ENCODE measurements at places on chromosomes 5 and 9. TPM values are rescaled to one million over a fixed set of nuclear protein-coding genes. Genes with fewer than 3 reads are reported as not detected.

The CKS2 gene
- total RNA-seq = 29.2 TPM

DNA sequence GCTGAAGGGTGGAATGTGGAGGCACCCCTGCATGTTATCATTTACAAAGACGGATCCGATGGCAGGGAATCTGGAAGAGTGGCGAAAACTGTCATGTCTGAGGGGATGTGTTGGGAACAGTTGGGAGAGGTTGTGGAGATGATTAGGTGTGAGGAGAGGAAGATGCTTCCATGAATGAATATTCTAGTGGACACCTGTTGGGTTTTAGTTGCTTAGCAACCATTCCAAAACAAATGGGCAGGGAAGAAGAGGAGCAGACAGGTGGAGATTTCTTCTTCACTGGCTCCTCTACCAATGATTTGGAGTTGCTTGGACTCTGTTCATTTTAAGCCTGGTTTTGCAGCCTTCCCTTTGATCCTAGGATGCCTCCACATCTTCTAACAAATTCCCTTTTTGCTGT, 465.3 kb upstream of the CLINT1 start:
- DNase-seq = no peak
- no peaks in the 10 kb centered on the region for H3K36me3 ChIP-seq
- H3K27me3 ChIP-seq = no peaks in the 10 kb centered on the region
- H3K4me3 ChIP-seq = no peak overlapping the region
- no peak overlapping the region for H3K27ac ChIP-seq

GRCh38 chr9:85716031-85716877, 25.5 kb downstream of the AGTPBP1 start:
- no peak for DNase-seq
- no peak overlapping the region for H3K27ac ChIP-seq
- H3K4me1 ChIP-seq = peaks cover 2% of the 10 kb centered on the region
- peaks cover 7% of the 10 kb centered on the region for H3K36me3 ChIP-seq
- no peak overlapping the region for H3K4me3 ChIP-seq
- H3K27me3 ChIP-seq = no peaks in the 10 kb centered on the region

The PPP3R2 gene
- total RNA-seq = not detected

- no peak for DNase-seq
- no peak overlapping the region for H3K4me3 ChIP-seq
Measured at GRCh38 chr5:56346044-56346710, 113.0 kb upstream of the ANKRD55 start.

GRCh38 chr5:109656829-109657228, 32.9 kb upstream of the MAN2A1 start:
- no peaks in the 10 kb centered on the region for H3K27me3 ChIP-seq
- no peak overlapping the region for H3K4me3 ChIP-seq

The PLCXD3 gene
- not detected for total RNA-seq

DNA sequence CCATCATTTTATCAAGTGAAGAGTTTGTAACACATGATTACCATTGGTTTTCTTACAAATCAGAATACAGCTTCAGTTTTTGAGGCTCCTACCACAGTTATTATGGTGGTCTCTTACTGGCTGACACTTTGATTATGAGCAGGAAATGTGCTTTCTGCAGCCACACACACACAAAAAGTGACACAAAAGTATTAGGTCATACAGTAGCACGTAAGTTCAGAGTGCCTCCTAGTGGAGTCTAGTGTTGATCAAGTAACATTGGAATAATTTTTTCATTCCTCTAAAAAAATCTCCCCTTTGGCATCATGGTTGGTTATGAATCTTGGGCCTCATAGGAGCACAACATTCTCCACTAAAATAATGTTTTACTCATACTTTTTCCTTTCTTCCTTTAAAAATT, 37.6 kb downstream of the PAM start:
- no peaks in the 10 kb centered on the region for H3K36me3 ChIP-seq
- H3K4me1 ChIP-seq = peaks cover 27% of the 10 kb centered on the region
- H3K27ac ChIP-seq = no peak overlapping the region
- H3K27me3 ChIP-seq = no peaks in the 10 kb centered on the region

Data from osteocyte (in vitro differentiated cells).